Activated CD4-positive, alpha-beta T cell treated with anti-CD3 and anti-CD28 coated beads, Interleukin-2, amount 50 U/mL, for 4 hours (primary cell): ENCODE measurements at places on chromosomes 1 and 21.

DNA sequence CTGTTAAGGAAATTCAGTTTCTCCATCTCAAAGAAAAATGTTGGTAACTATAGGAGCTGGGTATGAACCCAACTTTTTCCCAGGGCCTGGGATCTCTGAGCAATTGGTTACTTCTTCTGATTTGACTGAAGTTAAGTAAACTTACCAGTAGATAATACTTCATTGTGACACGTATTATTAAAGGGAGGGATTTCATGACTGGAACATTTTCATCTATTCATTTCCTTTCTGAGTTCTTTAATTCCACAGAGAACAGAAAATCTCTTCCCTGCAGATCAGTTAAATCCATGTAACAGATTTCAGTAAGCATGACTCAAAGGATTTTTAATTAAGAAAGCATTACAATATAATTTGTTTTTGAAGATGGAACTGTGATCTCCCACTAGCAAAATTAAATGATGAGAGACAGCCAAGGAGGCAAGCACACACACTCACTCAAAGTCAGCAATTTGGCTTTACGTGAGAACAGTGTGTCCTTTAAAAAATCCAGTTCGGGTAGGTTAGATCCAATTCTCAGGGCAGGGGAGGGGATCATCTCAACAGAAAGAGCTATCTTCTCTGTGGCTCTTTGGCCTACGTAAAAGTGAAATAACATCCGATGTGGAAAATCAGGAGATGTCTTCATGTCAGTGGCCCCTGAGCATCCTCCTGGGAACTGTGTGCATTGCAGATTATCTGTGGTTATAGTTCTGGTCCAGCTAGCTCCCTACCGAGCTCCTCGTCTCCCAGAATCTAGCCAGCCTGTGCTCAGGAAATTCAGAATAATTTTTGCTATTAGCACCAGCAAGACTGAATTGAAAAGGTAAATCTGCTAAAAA lies 10.8 kb upstream of the MYOC start:
- DNase-seq, result no peak

DNA sequence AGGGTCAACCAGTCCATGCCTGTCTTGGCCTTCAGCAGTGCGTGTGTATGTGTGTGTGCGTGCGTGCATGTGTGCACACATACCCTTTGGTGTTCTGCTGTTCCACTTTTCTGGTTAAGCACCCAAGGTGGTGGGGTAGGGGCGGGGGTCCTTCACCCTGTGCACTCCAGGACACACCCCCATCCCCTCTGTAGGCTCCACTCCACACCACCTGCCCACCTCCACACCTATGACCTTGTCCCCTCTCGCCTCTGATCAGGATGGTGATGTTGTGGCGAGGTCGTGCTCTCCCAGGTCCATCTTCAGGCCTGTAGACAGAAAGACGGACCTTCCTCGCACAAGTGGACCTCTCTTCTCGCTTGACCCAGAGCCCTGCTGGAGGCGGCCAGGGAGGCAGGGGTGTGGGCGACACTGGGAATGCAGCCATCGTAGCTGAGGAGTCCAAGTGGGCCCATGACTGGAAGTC lies 44.6 kb downstream of the WDR4 start:
- DNase-seq, result no peak

GRCh38 chr1:150484431-150484830 lies 2.8 kb upstream of the TARS2 start:
- DNase-seq, result no peak

DNA sequence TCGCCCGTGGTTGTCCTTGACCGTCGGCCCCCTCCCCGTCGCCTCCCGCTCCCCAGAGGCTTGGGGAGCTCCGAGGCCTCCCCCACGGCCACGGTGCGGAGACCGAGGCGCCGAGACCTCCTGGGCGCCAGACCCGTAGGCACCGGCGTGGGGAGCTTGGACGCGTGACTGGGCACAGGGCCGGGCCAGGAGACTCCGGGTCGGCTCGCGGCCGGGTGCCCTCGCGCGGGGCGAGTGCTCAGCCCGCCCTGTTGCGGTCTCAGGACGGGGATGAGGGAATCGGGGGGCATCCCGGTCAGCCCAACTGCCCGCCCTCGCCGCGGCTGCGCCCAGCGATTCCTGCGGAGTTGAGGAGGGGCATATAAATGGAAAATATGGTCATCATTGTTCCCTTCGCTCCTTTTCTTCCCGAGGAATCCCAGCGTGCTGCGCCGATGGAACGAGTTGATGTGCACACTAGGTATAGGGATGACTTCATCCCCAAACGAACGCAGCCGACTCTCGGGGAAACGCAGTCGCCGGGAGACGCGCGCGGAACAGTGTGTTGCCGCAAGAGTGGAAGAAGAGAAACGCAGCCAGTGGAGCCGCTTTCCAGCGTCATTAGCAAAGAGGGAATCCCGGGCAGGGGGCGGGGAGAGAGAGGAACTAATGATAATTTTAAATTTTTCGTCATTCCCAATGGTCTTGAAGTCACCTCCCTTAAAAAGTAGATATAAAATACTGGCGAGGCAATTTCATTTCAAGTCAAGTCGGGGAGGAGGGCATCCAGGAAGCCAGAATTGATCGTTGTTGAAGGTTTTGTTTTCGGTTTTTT lies 747 bp upstream of the ENAH start:
- DNase-seq, result peak; percentile 9

GRCh38 chr1:208475449-208475848 lies 231.3 kb upstream of the PLXNA2 start:
- DNase-seq, result no peak

DNA sequence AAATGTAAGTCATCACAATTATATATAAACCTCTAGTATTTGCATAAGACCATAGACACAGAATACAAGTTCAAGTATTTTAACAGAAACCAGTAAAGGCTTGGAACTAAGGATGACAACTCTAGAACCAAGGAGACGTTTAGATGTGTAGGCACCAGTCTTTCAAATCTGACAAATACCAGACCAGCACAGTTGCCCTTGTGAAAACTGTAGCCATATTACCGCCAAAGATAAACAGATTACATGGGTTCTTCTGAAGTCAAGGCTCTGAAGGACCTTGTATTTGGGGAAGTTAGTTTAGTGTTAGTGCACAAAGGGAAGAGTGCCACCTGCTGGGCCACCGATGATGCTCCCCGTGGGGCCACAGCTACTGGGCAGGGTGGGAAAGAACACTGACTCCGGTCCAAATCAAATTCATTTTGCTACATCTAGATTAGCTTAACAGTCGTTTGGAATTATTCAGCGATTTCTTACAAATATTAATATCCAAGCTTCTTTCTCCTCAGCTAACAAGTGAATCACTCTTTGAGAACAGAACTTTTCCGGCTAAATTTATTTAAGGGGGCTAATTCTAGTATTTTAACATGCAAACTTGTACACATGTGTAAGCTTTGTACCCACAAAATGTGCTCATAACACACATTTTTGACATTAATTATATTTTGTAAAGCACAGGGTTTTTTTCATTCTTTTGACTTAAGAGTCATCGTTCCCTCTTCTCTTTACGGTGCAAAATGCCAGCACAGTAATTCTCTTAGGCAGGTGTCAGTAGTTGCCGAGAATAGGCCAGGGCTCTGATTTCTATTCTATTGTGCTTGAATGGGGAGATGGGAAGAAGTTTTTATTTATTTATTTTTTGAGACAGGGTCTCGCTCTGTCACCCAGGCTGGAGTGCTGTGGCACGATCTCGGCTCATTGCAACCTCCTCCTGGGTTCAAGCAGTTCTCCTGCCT lies 8.0 kb upstream of the NIBAN1 start:
- peak; percentile 69 for DNase-seq

GRCh38 chr1:184160236-184160635 lies 108.7 kb downstream of the TSEN15 start:
- no peak for DNase-seq

DNA sequence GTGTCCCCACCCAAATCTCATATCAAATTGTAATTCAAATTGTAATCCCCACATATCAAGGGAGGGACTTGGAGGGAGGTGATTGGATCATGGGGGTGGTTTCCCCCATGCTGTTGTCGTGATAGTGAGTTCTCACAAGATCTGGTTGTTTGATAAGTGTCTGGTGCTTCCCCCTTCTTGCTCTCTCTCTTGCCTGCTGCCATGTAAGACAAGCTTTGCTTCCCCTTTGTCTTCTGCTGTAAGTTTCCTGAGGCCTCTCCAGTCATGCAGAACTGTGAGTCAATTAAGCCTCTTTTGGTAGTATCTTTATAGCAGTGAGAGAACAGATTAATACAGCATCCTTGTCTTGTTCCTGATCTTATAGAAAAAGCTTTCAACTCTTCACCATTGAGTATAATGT lies 6.5 kb upstream of the LRRC39 start:
- no peak for DNase-seq

DNA sequence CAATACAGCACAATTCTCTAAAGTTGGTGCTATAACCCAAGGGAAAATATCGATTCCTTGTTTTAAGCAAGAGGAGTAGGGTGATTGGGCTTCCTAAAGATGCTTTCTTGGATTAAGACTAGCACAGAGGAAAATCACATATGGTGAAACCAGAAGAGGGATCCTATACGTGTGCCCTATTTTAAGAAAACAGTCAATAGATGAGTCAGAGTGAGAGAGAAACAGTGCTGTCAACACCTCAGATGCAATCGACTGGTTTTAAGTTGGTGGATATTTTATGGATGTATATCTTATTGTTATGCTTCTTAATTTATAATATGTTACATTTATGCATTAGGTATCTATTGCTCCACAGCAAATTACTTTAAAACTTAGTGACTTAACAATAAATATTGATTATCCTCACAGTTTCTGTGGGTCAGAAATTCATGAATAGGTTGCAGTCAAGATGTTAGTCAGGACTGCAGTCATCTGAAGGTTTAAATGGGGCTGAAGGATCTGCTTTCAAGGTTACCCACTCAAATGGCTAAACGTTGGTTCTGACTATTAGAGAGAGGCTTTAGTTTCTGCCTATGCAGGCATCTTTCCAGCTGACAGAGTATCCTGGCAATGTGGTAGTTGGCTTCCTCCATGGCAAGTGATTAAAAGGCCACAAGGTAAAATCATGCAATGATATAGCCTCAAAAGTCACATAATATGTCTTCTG lies 61.6 kb upstream of the DEPDC1 start:
- no peak for DNase-seq

DNA sequence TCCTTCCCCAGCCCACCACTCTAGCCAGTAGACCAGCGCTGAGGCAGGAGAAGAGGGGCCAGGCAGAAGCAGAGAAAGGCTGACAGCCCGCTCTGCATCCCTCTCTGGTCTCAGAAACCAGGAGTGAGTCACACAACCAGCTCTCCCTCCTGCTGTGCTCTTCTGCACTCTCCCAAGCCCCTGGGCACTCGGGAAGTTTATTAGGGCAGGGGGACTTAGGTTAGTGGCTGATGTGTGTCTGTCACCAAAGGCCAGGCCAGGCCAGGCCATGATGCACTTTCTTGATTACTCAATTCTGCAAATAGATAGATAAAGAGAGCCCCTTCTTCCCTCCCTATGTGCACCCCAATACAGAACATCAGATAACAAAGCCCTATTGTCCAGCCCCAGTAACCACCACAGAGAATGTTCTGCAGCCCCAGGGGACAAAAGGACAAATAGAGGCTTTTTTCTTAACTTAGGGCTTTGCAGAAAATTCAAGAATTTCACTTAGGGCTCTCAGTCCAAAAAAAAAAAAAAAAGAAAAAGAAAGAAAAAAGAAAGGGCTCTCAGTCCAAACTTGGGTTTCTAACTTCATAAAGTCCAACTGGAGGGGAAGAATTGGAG lies 52.9 kb upstream of the CNTN2 start:
- DNase-seq, result no peak
